ENCODE measurements at places on chromosomes 11 and 22. TPM values are rescaled to one million over a fixed set of nuclear protein-coding genes. Genes with fewer than 3 reads are reported as not detected.
A peak's percentile ranks its signal among the peaks of the same experiment; 100 is the strongest.

Gene PNPLA5
- total RNA-seq: not detected

Gene UCP3
- 10.0 TPM for total RNA-seq

DNA sequence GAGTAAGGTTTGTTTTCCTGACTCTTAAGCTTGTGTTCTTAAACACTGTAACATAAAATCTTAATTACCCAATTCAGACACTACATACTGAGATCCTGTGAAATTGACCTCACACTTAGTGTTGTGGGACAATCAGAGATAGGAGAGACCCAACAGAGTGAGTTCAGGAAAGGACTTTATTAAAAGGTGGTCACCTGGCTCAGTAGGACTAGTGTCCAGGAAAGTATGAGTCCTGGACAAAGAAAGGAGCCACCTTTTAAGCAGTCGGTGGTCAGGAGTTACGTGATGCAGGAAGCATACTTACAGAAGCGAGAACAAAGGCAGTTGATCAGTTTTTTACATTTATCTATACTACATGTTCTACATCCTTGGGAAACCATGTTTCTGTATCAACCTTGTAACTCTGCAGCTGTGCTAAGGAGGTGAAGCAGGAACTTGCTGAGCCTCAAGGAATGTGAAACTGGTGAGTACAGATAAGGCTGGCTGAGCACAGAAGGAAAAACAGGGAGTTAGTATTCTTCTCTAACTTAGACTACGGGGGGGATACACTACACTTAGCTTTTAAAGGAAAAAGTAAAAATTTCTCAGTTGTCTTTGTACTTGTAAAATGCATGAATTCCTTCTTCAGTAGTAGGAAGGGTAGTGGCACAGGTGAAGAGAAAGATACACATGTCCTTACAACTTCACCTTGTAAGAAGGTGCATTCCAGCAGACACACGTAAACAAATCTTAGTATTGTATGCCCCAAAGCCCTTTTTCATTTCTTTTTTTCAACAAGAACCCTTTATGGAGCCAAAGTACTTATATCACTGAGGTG is 15.1 kb downstream of the OR51E1 start:
- no peaks in the 10 kb centered on the region for H3K36me3 ChIP-seq
- no peak overlapping the region for H3K4me3 ChIP-seq
- DNase-seq: no peak
- H3K4me1 ChIP-seq: peaks cover 8% of the 10 kb centered on the region

DNA sequence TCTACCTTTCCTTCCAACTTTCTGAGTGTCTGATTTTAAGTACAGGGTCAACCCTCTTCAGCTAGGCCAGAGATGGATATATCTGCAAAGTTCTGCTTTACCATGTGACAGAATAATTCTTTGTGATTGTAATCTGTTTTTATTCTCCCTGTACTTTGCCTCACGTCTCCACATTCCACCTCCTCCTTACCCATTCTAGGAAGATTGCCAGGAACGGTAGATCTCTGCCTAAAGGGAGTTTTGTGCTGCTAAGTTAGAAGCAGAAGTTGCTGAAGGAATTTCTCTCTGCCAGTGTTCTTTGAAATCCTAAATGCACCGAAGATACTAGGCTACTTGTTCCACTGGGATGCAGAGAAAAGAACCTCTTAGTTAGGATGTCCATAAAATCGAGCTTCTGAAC is 20.7 kb upstream of the FAM181B start:
- no peak overlapping the region for H3K4me3 ChIP-seq
- H3K27me3 ChIP-seq: no peaks in the 10 kb centered on the region
- no peaks in the 10 kb centered on the region for H3K36me3 ChIP-seq
- H3K4me1 ChIP-seq: peaks cover 5% of the 10 kb centered on the region

- H3K36me3 ChIP-seq: no peaks in the 10 kb centered on the region
- no peak overlapping the region for H3K27ac ChIP-seq
- no peaks in the 10 kb centered on the region for H3K27me3 ChIP-seq
- no peak for DNase-seq
- H3K4me1 ChIP-seq: no peaks in the 10 kb centered on the region
Measured at GRCh38 chr11:16082095-16083055, 274.0 kb downstream of the SOX6 start.

Gene B3GAT1
- total RNA-seq: 3.0 TPM

DNA sequence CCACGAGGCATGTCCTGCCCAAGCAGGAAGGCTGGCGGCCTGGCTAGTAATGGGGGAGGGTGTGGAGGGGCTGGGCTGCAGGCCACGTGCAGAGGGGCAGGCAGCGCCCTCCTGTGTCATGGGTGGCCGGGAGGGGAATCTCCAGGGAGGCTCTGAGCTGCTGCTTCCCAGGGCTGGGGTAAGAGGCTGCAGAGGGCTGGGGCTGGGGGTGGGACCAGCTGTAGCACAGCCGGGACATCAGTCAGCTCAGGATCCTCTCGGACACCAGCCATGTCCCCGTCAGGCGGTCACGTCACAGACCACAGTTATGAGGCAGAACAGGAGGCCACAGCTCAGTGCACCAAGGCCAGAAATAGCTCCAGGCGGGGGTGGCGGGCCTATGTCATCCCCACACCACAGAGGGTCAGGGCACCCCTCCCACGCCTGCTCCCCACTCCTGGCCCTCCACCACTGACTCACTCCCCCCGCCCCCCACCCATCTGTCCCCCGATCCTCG is 21.1 kb downstream of the RTN4R start:
- peaks cover 29% of the 10 kb centered on the region for H3K4me1 ChIP-seq
- H3K4me3 ChIP-seq: no peak overlapping the region
- no peak for DNase-seq

Gene FJX1
- total RNA-seq: 5.1 TPM

DNA sequence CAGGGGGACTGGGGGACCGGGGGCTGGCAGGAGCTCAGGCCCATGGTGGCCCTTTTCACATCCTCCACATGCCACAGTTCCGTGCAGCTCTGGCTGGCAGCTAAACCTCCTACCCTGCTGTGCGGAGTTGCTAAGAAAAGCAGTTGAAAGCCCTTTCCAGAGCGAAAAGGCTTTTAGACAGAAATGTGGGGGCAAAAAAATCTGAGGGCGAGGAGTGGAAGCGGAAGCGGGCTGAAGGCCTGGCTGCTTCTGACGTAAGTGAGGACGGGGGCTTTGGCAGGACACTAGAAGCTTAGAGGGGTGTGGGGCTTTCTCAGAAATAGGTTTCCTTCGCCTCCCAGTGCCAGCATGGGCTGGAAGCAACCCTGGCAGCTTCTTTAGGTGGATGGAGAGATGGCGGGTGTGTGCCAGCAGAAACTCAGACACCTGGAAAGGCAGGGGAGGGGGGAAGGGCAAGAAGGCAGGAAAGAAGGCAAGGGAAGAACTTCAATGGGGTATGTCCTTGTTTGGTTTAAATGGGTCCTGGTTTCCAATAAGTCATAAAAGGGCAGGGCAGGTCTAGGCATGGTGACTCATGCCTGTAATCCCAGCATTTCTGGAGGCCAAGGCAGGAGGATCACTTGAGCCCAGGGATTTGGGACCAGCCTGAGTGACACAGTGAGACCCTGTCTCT is 11.2 kb upstream of the DGKZ start:
- H3K4me3 ChIP-seq: no peak overlapping the region
- no peak for DNase-seq
- H3K27me3 ChIP-seq: no peaks in the 10 kb centered on the region
- H3K36me3 ChIP-seq: no peaks in the 10 kb centered on the region
- H3K27ac ChIP-seq: no peak overlapping the region

GRCh38 chr11:5366856-5367255 is 15.5 kb downstream of the OR51B6 start:
- DNase-seq: no peak
- no peak overlapping the region for H3K4me3 ChIP-seq
- peaks cover 3% of the 10 kb centered on the region for H3K4me1 ChIP-seq
- H3K27me3 ChIP-seq: no peaks in the 10 kb centered on the region
- no peaks in the 10 kb centered on the region for H3K36me3 ChIP-seq
- no peak overlapping the region for H3K27ac ChIP-seq

Gene CYP2D6
- total RNA-seq: 2.0 TPM

Gene KIAA1671
- total RNA-seq: 24.4 TPM

- no peaks in the 10 kb centered on the region for H3K36me3 ChIP-seq
- no peak for DNase-seq
- H3K27me3 ChIP-seq: no peaks in the 10 kb centered on the region
- no peak overlapping the region for H3K4me3 ChIP-seq
Measured at GRCh38 chr11:57072640-57073039, 83.9 kb downstream of the OR5AK2 start.

GRCh38 chr11:39541945-39542351 is 1917.5 kb downstream of the LRRC4C start:
- DNase-seq: no peak
- H3K27ac ChIP-seq: no peak overlapping the region
- H3K4me3 ChIP-seq: no peak overlapping the region
- no peaks in the 10 kb centered on the region for H3K36me3 ChIP-seq
- no peaks in the 10 kb centered on the region for H3K4me1 ChIP-seq

Gene POU2AF3
- total RNA-seq: 9.0 TPM

- H3K4me3 ChIP-seq: no peak overlapping the region
- DNase-seq: no peak
- H3K4me1 ChIP-seq: no peaks in the 10 kb centered on the region
Measured at GRCh38 chr11:92782806-92783205, 186.6 kb upstream of the MTNR1B start.

Gene TRABD
- 38.7 TPM for total RNA-seq

DNA sequence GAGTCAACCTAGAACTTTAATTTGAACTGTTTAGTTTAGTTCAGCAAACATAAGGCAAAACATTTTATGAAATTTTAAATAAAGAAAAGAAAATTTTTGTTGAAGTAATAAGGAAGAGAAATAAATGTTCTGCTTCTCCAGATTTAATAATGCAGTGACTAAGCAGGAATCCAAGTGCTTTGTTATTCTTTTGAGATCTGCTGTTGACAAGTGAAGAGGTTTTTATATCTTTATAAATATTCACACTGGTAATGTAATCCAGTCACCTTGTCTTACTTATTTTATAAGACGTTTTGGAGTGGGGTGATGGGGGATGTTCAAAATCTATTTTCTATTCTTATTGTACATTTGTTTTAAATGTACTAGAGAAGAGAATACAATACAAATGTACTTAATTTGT is 725.9 kb upstream of the CCDC179 start:
- H3K27me3 ChIP-seq: no peaks in the 10 kb centered on the region
- no peaks in the 10 kb centered on the region for H3K4me1 ChIP-seq
- no peaks in the 10 kb centered on the region for H3K36me3 ChIP-seq
- DNase-seq: no peak

DNA sequence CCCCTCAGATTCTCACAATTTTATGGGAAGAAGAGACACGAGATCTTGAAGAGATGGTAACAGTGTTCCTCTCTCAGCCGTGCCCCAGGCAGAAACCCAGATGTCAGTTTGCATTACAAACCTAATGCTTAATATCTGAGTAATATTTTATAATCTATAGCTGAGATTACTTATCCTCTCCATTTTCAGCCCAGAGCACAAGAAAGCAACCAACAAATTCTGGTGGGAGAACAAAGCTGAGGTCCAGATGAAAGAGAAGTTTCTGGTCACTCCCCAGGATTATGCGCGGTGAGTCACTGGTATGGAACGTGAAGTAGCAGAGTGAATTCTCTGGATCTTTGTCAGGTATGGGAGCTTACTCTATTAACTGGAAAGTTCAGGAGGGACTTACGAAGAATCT is 884 bp downstream of the CENATAC start:
- no peaks in the 10 kb centered on the region for H3K27me3 ChIP-seq
- H3K4me1 ChIP-seq: peaks cover 9% of the 10 kb centered on the region
- no peak for DNase-seq

GRCh38 chr11:70105755-70106571 is 27.8 kb downstream of the ANO1 start:
- no peaks in the 10 kb centered on the region for H3K36me3 ChIP-seq
- no peak overlapping the region for H3K4me3 ChIP-seq
- H3K27ac ChIP-seq: no peak overlapping the region
- H3K4me1 ChIP-seq: peaks cover 37% of the 10 kb centered on the region
- H3K27me3 ChIP-seq: no peaks in the 10 kb centered on the region

DNA sequence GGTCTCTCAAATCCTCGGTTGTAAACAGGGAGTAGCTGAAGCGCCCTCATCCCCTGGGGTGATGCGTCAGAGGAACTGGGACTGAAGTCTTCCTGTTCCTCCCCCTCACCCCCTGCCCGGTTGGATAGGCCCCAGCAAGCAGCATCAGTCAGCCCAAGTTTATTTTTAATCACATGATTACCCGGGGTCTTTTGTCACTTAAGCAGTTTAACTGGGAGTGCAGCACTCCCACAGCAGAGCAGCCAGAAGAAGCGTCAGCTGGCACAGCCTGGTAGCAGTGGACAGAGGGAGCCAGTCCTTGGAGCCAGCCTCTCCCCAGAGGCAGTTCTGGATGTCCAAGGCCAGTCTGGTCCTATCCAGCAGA is 342.1 kb downstream of the CTTN start:
- H3K27ac ChIP-seq: no peak overlapping the region
- no peak overlapping the region for H3K4me3 ChIP-seq

- H3K4me1 ChIP-seq: no peaks in the 10 kb centered on the region
- no peaks in the 10 kb centered on the region for H3K27me3 ChIP-seq
- H3K36me3 ChIP-seq: no peaks in the 10 kb centered on the region
- no peak overlapping the region for H3K4me3 ChIP-seq
- no peak overlapping the region for H3K27ac ChIP-seq
Measured at GRCh38 chr11:27710536-27710935, 10.3 kb upstream of the BDNF start.

DNA sequence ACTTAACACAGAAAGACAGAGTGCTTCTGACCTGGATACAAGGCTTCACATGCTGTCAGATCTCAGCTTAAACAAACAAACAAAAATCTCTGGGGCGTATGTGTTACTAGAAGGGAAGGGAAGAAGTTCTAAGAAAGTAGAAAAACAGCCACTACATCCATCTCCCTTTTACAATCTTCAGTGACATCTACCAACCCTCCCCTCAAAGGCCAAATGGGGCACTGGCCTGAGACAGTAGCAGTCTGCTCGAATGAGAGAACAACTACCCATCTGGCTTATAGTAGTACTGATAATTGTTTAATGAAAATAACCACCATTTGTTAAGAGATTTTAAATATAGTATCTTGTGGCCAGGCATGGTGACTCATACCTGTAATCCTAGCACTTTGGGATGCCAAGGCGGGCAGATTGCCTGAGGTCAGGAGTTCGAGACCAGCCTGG is 29.4 kb downstream of the CCDC83 start:
- no peaks in the 10 kb centered on the region for H3K36me3 ChIP-seq
- peaks cover 4% of the 10 kb centered on the region for H3K4me1 ChIP-seq
- no peak overlapping the region for H3K27ac ChIP-seq
- H3K4me3 ChIP-seq: no peak overlapping the region
- no peak for DNase-seq

- no peaks in the 10 kb centered on the region for H3K27me3 ChIP-seq
- H3K27ac ChIP-seq: peak overlapping the region; percentile 99
- no peaks in the 10 kb centered on the region for H3K36me3 ChIP-seq
- H3K4me3 ChIP-seq: peak overlapping the region; percentile 97
Measured at GRCh38 chr11:64241241-64241490, 271 bp downstream of the FKBP2 start.

DNA sequence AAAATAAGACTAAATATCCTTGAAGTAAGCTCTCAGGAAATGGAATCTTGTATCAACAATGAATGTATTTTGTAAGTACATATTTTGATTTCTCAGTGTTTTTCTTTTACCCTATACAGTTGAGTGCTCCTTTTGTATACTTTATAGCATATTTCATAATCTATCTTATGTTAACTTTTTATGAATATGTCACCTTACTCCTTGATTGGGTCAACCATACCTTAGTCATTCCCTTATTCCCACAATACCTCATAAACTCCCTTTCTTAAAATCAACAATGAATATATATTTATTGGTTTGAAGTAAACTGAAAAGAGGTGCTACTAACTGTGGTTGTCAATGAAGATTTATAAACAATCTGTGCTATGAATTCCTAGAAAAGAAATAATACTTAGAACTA is 686.2 kb downstream of the METTL15 start:
- H3K4me3 ChIP-seq: no peak overlapping the region
- no peaks in the 10 kb centered on the region for H3K27me3 ChIP-seq
- no peaks in the 10 kb centered on the region for H3K36me3 ChIP-seq
- H3K4me1 ChIP-seq: no peaks in the 10 kb centered on the region
- DNase-seq: no peak
- H3K27ac ChIP-seq: no peak overlapping the region

Data from testis (tissue), 5 donors.